ENCODE measurements at places on chromosomes 5 and 9. TPM values are rescaled to one million over a fixed set of nuclear protein-coding genes. Genes with fewer than 3 reads are reported as not detected.

DNA sequence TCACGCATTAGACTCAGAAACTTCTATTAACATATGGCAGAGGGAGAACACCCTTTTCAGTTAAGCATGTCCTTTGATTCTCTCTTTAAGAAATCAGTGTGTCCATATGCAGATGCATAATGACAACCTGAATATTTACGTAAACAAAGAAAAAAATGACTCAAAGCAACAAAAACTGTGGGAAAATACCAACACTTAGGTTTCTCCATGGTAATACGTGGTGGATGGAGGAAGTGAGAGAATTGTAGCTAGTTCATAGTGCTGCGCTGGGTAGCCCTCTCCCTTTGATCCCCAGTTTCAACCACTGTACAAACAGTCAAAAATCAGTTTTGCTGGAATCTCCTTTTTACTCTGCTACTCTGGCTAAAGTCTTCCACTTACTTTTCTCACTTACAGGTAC, 2.0 kb upstream of the MAP3K1 start:
- no peak for DNase-seq

GRCh38 chr5:87393331-87393730, 19.4 kb downstream of the CCNH start:
- peak; percentile 79 for DNase-seq

DNA sequence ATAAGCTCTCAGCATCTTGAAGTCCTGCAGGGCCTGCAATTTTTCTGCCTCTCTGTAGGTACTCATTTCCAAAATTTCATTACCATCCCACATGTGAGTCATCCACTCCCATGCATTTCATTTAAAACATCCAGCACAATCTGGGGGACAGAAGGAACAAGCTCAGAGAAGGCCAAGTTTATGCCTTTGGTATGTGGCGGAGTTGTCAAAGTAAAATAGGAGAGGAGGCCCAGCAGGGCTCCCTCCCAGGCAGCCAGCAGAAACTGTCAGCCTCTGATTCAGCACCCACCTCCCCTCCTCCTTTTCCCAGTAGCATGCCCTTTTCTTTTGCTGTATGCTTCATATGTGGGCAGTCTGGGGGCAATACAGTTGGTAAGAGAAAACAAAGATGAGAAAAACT, 126.4 kb upstream of the ZNF366 start:
- no peak for DNase-seq

- DNase-seq: no peak
Observed at GRCh38 chr5:73862796-73863195, 236.8 kb downstream of the ARHGEF28 start.

DNA sequence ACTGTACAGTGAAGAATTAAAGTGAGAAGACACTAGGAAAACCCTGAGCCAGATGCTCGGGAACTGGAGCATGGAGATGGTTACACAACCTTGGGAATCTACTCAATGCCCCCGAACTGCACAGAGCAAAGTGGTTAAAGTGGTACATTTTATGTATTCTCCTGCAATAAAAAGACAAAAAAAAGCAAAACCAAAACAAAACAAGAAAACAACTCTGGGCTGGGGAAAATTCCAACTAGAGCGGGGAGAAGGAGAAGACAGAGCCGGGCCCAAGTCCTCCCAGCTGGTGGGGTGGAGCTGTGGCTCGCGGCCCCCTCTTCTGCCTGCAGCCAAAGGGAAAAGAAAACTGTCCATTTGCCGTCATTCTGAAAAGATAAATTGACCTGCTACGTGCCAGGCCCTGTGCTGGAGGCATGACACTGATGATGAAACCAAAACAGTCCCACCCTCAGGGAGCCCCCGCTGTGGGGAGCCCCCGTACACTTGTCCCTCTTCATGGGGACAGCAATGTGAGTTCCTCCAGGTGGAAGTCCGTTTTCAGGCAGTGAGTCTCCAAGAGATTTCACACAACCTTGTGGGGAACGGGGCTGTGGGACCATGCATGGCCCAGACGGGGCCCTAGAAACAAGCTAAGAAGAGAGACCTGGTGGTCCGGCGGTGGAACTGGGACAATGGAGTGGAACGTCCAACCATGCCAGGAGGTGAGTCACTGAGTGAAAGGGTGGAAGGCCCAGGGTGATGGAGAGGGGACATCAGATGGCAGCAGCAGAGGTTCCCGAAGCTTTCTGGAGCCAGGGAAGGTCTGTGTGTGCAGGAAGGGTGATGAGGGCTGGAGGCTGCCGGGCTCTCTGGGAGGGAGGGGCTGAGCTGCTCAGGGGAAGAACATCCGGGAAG, 114.8 kb upstream of the COL5A1 start:
- DNase-seq: no peak

- DNase-seq: no peak
Observed at GRCh38 chr9:129007035-129007765, 20.9 kb downstream of the SH3GLB2 start.

- no peak for DNase-seq
Observed at GRCh38 chr9:23731353-23731752, 94.7 kb downstream of the ELAVL2 start.

The SHROOM1 gene
- polyA plus RNA-seq: 13.0 TPM

DNA sequence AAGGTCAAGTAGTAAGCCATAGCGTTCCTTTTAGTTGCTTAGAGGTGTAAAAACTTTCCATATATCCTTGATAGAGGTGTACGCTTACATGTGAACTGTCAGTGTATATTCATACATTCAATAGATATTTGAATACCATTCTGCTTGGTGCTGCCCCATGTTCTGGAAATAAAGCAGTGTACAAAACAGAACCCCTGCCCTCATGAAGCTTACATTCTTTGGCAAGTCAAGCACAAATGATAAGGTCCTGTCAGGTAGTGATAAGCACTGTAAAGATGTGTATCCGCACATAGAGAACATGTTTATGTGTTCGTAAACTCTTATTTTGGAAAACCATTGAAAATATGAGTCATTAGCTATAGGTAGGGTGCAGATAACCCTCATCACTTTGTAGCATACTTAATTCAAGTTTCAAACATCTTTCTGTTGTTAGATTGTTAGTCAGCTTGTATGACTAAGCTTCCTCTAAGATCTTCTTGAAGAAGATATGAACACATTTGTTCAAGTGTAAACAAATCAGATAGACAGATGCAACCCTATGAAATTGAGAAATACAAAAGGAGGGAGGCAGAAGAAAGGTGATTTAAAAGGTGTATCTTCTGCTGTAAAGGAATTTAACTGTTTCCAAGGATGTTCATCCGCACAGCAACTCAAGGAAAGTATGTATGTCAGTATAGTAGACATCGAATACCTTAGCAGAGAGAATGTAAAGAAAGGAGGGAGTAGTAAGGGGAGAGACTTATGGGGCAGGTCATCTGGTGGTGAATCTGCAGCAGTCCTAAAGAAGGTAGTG, 1.6 kb downstream of the GTF3C4 start:
- peak; percentile 20 for DNase-seq

The HK3 gene
- not detected for polyA plus RNA-seq

The PLAC8L1 gene
- 0.80 TPM for polyA plus RNA-seq

The NIM1K gene
- 0.14 TPM for polyA plus RNA-seq
